ENCODE measurements at places on chromosomes 7 and 10.

GRCh38 chr10:12418000-12418399 lies 68.7 kb downstream of the CAMK1D start:
- no peak for DNase-seq

- no peak for DNase-seq
Observed at GRCh38 chr10:72796042-72796441, 97.5 kb upstream of the OIT3 start.

GRCh38 chr7:155809947-155810769 lies 2.1 kb downstream of the SHH start:
- DNase-seq, result no peak

- no peak for DNase-seq
Observed at GRCh38 chr7:23687011-23687410, 7.0 kb downstream of the FAM221A start.

- no peak for DNase-seq
Observed at GRCh38 chr10:123331438-123331837, 177.2 kb downstream of the BUB3 start.
